ENCODE measurements at places on chromosomes 13 and 19.
A peak's percentile ranks its signal among the peaks of the same experiment; 100 is the strongest.

- DNase-seq: no peak
Measured at GRCh38 chr13:80237646-80238045, 103.3 kb downstream of the SPRY2 start.

DNA sequence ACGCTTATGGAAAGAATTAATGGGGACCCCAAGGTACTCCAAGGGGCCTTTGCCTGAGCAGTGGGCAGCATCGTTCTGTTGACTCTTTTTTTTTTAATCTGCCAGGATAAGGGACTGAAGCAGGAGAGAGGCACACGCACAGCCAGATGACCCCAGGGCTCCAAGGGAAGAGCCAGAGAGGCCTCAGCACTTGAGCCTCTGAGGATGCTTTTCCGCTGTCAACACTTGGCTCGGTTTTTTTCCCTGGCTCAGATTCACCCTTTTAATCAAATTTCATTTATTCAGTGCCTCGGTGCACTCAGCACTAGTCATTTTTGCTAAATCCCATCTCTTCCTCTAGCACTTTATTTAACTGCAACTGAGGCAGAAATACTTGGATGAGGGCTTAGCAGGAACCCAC, 226.3 kb downstream of the FGF9 start:
- no peak for DNase-seq

DNA sequence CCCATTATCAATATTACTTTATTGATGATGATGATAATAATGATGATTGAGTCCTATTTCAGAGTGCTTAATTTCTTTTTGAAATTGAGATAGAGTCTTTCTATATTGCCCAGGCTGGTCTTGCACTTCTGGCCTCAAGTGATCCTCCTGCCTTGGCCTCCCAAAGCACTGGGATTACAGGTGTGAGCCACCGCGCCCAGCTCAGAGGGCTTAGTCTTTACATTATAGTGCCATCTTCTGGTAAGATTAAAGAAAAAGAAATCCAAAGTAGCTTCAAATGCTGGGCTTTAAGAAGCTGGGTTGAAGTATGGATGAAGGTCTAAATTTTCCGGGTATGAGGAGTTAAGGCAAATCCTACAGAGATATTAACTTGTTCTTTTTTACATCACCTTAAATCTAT, 3.4 kb upstream of the ZNF333 start:
- peak; percentile 12 for DNase-seq

GRCh38 chr19:39017026-39017425, 15.3 kb downstream of the FBXO27 start:
- no peak for DNase-seq

DNA sequence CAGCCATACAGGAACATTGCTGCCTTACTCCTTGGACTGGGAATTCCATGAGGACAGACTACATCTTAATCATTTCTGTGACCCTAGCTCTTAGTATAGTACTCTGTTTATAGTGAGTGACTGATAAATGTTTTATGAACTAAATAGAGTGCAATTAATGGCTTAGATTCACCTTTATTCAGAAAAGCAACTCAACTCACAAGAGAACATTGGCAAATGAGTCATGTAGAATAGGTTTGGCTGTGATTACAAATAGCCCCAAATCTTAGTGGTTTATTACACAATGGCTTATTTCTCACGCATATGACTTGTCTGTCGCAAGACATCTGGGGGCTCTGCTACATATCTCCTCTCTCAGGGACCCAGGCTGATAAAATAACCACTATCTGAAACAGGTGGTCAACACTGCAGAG, 121.6 kb upstream of the KL start:
- DNase-seq: no peak

- DNase-seq: no peak
Measured at GRCh38 chr13:113093580-113094409, 11.8 kb upstream of the F7 start.

DNA sequence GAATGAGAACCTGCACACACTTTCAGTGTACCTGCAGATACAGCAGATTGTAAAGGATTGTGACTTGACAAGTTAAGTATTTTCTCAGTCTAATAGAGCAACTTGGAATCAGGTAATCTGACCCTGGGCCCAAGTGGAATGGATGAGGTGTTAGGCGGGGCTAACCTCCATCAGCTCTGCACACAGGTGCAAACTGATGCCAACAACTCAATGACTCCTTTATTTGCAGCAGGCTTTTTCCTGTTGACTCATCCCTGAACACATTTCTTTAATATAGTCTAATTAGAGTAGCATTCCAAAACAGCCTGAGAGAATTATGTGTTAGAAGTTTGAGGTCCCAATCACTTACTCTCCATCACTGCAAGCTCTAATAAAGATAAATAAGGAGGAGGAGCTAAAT, 48.8 kb downstream of the TPT1 start:
- DNase-seq: no peak

DNA sequence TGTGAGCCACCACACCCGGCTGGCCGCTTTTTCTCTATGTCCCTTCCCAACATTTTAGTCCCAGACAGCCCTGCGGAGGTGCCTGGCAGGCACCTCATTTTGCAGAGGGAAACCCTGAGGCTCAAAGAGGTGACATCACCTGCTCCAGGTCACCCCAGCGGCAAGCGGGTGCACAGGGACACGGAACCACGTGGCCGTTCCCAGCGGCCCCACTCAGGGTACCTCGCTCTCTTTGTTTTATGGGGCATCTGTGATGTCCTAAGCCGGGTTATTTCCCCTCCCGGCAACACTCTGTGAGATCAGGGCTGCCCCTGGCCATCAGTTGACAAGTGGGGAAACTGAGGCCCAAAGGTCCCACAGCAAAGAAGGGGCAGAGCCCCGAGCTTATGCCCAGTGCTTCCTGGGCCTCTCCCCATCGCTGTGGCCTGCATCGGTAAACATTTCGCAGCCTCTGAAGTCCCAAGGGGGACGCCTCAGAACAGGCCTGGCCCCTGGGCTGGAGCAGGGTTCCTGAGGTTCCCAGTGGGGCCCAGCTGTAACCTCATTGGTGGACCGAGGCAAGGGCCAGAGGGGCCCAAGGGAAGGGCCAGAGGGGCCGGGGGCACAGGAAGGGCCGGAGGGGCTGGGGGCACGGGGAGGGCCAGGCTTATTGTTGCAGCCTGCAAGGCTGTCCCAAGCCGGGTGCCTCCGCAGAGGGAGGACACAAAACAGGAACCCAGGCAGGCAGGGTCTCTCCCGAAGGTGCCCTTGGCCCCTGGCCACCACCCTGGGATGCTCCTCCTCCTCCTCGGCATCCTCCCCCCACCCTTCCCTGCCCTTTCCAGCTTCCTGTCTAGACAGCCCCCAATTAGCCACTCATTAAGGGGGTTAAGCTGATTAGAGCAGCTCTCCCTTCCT, 39.0 kb downstream of the SMIM24 start:
- DNase-seq: no peak

DNA sequence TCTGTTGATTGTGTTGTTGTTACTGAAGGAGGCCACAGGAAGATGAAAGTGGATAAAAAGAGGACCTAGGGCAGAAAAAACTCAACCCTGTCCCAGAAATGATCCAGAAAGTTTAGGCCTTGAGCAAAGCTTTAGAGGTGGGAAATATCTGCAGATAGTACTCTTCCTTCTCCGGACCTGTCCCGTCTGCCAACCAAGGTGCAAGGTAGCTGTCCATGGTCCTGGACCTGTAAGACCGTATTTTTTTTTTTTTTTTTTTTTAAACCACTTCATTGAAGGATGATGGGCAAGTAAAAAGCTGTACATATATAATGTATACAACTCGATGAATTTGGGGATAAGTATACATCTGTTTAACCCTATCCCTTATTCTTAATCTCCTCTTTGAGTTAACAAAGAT, 225.9 kb downstream of the OLFM4 start:
- no peak for DNase-seq

GRCh38 chr13:94196413-94196812, 283.1 kb downstream of the DCT start:
- DNase-seq: no peak

Data from activated CD4-positive, alpha-beta T cell treated with anti-CD3 and anti-CD28 coated beads, Interleukin-2, amount 50 U/mL, for 1 hour (primary cell).